ENCODE measurements at places on chromosomes 1 and 21. TPM values are rescaled to one million over a fixed set of nuclear protein-coding genes. Genes with fewer than 3 reads are reported as not detected.
A peak's percentile ranks its signal among the peaks of the same experiment; 100 is the strongest.

DNA sequence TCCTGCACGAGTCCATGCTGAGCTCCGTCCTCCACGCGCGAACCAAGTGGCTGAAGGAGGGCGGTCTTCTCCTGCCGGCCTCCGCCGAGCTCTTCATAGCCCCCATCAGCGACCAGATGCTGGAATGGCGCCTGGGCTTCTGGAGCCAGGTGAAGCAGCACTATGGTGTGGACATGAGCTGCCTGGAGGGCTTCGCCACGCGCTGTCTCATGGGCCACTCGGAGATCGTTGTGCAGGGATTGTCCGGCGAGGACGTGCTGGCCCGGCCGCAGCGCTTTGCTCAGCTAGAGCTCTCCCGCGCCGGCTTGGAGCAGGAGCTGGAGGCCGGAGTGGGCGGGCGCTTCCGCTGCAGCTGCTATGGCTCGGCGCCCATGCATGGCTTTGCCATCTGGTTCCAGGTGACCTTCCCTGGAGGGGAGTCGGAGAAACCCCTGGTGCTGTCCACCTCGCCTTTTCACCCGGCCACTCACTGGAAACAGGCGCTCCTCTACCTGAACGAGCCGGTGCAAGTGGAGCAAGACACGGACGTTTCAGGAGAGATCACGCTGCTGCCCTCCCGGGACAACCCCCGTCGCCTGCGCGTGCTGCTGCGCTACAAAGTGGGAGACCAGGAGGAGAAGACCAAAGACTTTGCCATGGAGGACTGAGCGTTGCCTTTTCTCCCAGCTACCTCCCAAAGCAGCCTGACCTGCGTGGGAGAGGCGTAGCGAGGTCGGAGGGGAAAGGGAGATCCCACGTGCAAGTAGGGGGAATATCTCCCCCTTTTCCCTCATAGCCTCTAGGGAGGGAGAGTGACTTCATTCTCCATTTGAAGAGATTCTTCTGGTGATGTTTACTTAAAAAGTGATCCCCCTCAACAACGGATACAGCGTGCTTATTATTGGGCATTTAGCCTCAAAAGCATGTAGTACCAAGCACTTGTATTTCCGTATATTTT is 991 bp downstream of the PRMT6 start:
- peak; percentile 89 for DNase-seq

GRCh38 chr1:239997515-239998311 is 94.0 kb upstream of the FMN2 start:
- no peak for DNase-seq

DNA sequence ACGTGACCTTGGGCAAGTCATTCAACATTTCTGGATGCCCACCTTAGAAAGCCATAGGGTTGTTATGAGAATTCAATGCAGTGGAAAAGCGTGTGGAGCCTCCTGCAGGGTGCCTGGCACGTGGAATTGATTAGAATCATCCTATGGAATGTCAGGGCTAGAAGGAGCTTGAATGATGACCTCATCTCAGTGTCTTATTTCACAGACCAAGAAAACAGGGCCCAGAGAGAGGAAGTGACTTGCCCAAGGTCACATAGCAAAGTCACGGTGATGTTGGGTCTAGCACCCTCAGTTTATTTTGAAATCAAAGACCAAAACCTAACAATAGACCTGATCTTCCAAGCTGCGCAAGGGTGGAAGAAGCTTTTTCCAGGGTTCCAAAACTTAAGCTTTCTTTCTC is 6.0 kb downstream of the TRABD2B start:
- DNase-seq = no peak

The AMY1B gene
- total RNA-seq = not detected

GRCh38 chr1:51072043-51072439 is 30.0 kb upstream of the C1orf185 start:
- DNase-seq = no peak

The GOLT1A gene
- total RNA-seq = not detected

DNA sequence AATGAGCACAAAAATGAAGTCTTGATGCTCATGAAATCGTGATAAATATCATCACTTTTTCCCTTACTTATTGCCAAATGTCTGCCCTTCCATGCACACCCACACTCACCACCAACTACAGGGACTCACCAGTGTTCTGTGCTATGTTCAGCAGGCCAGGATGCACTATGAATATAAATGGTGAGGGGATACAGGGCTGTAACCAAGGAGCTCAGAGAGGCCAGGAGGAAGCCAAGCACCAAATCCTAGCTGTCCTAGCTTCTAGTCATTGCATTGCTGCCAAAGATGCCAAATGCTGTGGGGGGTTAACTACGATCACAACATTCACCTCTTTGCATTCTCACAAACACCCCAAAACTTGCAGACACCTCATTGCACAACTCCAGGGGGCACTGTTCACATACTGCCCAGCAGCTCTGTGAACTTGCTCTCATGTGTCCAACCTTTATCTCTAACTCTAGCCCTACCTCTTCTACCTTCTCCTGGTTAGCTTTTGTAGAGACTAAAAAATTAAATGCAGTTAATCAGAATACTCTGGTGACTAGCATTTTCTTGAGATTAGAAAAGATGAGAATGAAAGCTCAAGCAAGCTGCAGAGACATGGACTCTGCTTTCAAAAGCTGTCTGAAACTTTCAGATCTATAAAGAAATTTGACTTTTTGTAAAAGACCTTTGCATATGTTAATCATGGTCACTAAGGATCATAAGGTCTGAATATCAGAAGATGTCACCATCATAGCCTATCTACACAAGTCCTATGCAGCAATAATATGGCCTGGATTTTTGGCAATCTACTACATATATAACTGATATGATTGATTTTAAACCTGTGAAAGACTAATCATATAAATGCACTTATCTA is 13.9 kb upstream of the KIF14 start:
- no peak for DNase-seq

- DNase-seq = no peak
These were observed 41.8 kb downstream of the ATP2B4 start for GRCh38 chr1:203668401-203668800.

The OVAAL gene
- 0.40 TPM for total RNA-seq

DNA sequence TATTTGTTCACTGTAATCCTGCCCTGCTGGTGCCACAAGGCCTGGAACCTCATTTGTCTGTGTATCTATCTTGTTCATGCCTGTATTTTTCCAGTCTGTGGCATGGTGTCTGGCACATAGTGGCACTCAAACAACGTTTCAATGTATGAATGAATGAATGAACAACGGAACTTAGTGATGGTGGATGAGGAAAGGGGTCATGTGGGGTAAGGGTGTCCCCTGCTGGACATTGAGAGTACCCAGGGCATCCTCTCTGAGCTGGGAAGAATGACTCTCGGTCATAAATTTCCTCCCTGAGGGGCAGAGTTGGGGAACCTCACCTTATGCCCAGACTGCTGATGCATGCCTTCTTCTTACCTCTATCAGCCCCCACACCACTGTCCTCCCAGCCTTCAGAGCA is 18.9 kb upstream of the ZNF683 start:
- no peak for DNase-seq

DNA sequence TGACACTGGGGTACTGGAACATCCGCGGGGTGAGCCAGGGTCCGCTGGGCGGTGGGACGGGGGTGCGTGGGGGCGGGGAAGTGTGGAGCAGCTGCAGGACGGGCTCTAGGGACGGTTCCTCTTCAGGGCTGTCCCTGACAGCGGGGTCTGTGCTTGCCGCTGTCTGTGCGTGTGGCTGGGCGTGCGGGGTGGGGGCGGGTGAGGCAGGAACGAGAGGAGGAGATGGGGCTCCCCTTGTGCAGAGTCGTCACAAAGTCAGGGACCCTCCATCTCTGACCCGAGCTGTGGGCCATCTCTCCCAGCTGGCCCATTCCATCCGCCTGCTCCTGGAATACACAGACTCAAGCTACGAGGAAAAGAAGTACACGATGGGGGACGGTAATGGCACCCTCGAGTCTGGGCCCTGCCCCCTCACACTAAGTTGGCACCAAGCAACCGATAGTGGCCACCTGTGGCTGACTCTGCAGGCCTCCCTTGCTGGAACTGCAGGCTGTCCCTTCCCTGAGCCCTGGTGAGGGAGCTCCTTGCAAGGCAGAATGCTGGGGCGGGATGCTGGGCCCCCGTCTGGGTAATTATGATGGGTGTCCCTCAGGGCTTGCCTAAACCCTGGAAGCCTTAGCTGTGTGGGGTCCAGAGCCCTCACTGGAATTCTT is 392 bp downstream of the GSTM2 start:
- DNase-seq = peak; percentile 57

The TACSTD2 gene
- total RNA-seq = 0.15 TPM

GRCh38 chr1:118989006-118989815 is 1.1 kb upstream of the TBX15 start:
- DNase-seq = no peak

DNA sequence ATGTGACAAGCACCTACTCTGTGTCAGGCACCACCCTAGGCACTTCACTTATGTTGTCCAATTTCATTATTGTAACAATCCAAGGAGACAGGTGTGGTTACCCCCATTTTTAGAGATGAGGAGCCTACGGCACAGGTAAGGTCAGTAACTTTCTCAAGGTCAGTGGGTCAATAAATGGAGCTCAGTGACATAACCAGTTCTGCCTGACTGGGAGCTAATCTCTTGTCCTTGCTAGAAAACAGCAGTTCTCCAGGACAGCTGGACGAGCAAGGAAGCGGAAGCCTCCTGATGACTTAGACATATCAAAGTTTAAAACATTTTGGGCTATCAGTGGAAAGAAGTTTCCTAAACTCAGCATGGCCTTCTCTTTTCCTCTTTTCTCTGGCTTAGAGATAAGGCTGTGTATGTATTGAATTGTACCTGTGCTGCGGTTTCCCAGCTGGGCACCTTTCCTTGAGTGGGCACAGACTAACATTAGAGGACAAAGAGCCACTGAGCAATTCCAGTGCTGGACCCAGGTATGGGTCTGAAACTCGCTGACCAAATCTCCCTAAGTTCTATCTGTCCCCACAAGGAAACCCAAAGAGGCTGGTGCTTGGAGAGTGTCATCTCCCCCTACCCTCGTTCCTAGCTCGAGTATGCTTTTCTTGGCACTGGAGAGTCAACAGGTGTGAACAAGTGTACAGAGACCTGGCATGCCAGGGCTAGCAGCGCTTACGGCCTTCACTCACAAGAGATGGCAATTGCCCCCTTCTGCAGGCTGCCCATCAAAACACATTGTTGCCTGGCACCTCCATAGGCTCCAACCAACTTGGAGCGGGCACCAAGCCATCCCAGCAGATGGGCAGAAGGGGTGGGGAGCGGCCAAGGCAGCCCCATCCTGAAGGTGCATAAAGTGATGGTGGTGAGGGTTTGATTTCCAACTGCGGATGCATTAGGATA is 456.1 kb upstream of the PROX1 start:
- peak; percentile 18 for DNase-seq

The B4GALT3 gene
- total RNA-seq = 19.8 TPM

DNA sequence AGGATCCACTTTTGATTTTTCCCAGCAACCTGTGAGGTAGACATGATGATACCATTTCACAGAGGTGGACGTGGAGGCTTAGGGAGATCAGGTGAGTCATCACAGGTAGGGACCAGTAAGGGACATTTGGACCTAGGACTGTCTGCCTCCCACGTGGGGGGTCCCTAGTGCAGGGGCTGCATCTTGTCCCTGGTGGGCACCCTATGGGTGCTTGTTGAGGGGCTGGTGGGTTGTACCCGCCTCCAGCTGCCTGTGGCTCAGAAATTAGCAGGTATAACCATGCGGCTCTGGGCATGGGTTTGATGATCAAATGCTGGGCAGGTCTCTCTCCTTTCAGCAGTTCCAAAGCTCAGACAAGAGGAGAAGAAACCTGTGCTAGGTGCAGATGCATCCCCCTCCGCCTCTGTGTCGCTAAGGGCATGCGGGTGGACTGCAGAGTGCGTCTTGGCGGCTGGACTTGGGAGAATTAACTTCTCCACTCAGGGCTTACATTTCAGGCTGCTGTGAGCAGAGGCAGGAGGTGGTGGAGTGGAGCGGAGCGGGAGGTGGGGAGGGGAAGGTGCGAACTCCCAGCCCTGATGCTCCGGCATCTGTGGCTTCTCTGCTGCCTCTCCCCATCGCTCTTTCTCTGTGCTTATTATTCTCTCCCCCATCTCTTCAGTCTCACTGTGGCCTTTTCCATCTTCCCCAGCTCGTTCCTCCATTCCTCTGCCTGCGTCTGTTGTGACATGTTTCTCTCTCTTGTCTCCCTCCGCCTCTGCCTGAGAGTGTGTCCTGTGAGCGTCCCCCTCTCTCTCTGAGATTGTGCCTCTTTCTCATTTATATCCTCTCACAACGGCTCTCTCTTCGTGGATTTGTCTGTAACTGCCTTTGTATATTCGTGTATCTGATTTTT is 146.8 kb downstream of the PTPRU start:
- DNase-seq = no peak

GRCh38 chr1:152104854-152105253 is 10.4 kb downstream of the TCHH start:
- DNase-seq = no peak

DNA sequence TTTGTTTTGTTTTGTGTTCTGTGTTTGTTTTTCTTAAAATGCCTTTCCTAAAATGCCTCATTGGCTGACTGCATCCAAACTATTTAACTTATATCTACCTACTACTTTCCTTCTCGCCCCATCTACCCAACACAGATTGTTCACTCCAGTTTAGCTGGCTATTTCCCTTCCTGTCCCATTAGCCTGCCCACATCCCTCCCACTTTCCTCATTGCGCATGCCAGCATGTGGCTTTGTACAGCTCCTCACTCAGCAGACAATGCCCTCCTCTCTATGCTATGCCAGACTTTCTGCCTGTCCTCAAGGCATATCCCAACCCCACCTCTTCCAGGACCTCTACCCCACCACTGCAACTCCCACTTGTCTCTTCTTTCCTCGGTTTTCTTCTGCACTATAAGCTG is 94.7 kb upstream of the C1orf21 start:
- no peak for DNase-seq

DNA sequence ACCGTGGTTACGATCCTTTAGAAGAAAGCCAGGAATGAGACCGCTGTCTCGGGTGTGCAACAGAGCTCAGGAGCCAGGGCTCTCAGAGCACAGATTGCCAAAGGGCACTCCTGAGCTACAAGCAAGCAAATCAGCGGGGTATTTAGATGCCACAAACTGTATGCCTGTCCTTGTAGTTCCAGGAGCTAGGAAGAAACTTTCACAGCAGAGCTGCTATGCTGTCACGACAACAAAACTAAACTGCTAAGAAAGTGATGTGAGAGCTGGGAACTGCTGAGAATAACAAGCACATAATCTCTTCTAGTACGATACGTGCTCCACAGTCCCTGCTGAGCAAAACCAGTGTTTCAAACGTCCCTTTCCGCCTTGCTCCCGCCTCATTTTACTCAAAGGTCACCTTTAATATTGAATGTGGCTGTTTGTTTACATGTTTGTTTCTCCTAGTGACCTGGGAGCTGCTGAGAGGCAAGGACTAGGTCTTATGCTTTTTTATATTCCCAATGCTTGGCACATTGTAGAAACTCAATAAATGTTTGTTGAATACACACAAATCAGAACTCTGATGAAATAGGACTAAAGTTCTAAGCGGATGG is 14.7 kb downstream of the GREM2 start:
- no peak for DNase-seq

Data from right cardiac atrium (tissue), 5 donors.